ENCODE measurements at places on chromosomes 5 and 9.

DNA sequence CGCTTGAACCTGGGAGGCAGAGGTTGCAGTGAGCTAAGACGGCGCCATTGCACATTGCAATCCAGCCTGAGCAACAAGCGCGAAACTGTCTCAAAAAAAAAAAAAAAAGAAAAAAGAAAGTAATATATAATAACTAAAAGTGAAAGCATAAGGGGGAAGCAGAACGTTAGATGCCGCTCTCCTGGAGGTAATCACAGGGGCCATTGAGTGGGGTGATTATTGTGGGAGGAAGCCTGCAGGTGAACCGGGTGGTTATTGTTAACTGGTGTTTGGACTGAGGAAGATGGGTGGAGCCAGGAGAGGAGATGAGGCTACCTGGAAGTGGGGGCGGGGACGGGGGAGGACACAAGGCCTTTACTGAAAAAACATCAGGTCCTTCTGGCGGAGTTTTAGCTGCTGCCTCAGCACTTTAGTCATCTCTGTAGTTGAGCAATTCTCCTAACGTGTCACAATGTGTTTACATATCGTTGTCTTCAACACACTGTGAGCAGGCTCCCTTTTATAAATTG, 5.3 kb upstream of the TJP2 start:
- no peaks in the 10 kb centered on the region for H3K36me3 ChIP-seq
- peaks cover 4% of the 10 kb centered on the region for H3K4me1 ChIP-seq
- no peak overlapping the region for H3K4me3 ChIP-seq
- DNase-seq, result no peak

DNA sequence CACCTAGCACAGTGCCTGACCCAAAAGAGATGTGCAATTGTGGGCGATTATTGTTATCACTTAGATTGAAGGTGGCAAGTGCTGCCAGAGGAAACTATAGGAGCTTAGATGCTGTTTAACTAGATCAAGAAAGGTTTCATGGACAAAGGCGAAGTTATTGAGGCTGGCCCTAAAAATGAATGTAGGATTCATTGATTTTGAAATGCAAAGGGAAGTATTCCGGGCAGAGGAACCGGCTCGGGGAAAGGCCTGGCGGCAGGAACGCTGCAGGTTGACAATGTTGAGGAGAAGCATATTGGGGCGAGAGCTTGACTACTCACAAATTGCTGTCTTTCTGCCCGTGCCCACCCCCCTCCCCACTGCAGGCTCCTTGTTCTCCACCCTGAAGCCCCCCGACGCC, 37.4 kb upstream of the TTC1 start:
- no peak overlapping the region for H3K27ac ChIP-seq
- peaks cover 9% of the 10 kb centered on the region for H3K4me1 ChIP-seq
- H3K36me3 ChIP-seq, result no peaks in the 10 kb centered on the region

- DNase-seq, result no peak
- H3K27ac ChIP-seq, result no peak overlapping the region
- no peak overlapping the region for H3K4me3 ChIP-seq
- H3K4me1 ChIP-seq, result no peaks in the 10 kb centered on the region
Observed at GRCh38 chr5:169201597-169201996, 99.3 kb downstream of the SLIT3 start.

- no peaks in the 10 kb centered on the region for H3K4me1 ChIP-seq
- no peak overlapping the region for H3K4me3 ChIP-seq
- DNase-seq, result no peak
- H3K27ac ChIP-seq, result no peak overlapping the region
- no peaks in the 10 kb centered on the region for H3K36me3 ChIP-seq
- no peaks in the 10 kb centered on the region for H3K27me3 ChIP-seq
Observed at GRCh38 chr5:52674815-52675545, 112.7 kb upstream of the ITGA1 start.

DNA sequence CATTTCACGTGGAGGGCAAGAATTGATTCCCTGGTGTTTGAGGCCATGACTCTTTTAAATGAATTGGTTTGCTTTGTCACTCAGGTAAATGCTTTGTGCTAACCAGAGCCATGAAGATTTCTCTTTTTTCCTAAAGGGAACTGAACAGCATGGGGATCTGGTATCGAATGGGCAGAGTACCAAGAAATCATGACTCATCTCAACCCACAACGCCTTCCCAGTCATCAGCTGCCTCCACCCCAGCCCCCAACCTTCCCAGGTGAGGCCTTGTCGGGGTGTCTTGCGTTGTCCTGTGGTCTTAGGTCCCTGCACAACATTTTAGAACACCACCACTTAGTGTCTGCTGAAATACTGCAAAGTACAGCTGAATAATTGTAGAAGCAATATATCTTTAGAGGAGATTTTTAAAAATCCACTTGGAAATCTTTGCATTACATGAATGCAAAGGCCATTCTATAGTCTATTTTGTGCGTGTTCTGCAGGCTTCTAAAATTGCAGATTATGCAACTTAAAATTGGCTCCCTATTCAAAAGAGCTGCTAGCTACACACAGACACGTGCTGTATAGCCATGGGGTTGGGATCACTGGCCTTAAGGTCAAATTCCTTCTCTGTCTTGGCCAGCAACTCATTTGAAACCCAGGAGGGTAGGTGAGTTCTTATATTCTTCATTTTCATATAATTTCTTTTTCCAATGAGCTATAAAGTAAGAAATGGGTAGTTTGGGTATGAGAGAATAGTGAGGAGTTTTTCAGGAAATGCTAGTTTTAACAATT, 69.0 kb downstream of the MVB12B start:
- no peak overlapping the region for H3K4me3 ChIP-seq
- H3K36me3 ChIP-seq, result peaks cover 73% of the 10 kb centered on the region
- peaks cover 51% of the 10 kb centered on the region for H3K4me1 ChIP-seq
- no peak overlapping the region for H3K27ac ChIP-seq

DNA sequence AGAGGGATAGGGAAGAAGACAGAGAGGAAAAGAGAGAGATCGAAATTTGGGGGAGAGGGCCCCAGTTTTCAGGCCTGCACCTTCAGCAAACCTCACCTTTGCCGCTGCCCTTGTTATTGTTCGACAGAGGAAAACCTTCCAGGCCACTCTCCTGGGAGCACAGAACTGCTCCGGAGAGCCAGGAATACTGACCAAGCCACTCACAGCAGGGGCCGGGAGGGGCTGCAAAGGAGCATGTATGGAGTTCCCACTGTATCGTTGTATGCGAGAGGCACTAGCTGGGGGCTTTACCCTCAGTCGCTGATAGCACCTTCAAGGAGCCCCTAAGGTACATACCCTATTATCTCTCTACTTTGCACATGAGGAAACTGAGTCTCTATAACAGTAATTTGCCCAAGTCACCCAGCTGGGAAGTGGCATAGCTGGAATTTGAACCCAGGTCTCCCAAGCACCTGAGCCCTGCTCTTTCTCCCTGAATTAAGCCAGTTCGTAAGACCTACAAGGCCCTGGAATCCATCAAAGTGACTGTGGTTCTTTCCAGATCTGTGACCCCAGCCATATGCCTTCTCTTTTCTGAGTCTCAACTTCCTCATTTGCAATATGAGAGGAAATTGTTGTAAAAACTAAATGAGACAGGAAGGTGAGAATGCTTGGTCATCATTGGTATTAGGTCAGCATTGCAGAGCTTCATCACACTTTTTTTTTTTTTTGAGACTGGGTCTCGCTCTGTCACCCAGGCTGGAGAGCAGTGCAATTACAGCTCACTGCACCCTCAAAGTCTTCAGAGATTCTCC, 21.0 kb upstream of the FOXE1 start:
- H3K4me3 ChIP-seq, result no peak overlapping the region
- no peaks in the 10 kb centered on the region for H3K36me3 ChIP-seq
- peaks cover 5% of the 10 kb centered on the region for H3K27me3 ChIP-seq
- no peak overlapping the region for H3K27ac ChIP-seq
- DNase-seq, result no peak
- peaks cover 7% of the 10 kb centered on the region for H3K4me1 ChIP-seq

GRCh38 chr9:101628173-101628572, 33.4 kb upstream of the PPP3R2 start:
- no peak overlapping the region for H3K4me3 ChIP-seq
- no peaks in the 10 kb centered on the region for H3K27me3 ChIP-seq
- H3K4me1 ChIP-seq, result no peaks in the 10 kb centered on the region
- H3K36me3 ChIP-seq, result no peaks in the 10 kb centered on the region
- no peak overlapping the region for H3K27ac ChIP-seq

DNA sequence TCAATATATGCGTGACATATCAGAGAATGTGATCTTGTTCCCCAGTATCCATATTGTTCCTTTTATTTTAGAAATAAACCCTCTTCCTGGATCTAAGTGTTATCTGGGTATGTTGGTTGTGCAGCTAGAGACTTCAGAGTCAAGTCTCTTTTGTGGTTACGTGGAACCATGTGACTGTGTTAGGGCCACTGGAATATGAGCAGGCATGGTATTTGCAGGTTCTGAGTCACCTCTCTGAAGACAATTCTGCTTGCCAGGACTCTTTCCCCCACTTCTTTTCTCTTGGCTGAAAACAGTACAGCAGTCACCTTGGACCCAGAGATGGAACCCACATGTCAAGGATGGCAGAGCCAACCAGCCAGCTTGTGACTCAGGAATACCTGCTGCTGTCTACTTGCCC, 59.7 kb downstream of the ATP10B start:
- DNase-seq, result no peak
- H3K27ac ChIP-seq, result no peak overlapping the region
- no peaks in the 10 kb centered on the region for H3K27me3 ChIP-seq
- no peak overlapping the region for H3K4me3 ChIP-seq

GRCh38 chr9:698276-698675, 143.2 kb upstream of the DMRT1 start:
- H3K4me3 ChIP-seq, result no peak overlapping the region
- DNase-seq, result no peak
- peak overlapping the region; percentile 16 for H3K27ac ChIP-seq
- H3K36me3 ChIP-seq, result no peaks in the 10 kb centered on the region
- H3K4me1 ChIP-seq, result peaks cover 45% of the 10 kb centered on the region
- H3K27me3 ChIP-seq, result no peaks in the 10 kb centered on the region

DNA sequence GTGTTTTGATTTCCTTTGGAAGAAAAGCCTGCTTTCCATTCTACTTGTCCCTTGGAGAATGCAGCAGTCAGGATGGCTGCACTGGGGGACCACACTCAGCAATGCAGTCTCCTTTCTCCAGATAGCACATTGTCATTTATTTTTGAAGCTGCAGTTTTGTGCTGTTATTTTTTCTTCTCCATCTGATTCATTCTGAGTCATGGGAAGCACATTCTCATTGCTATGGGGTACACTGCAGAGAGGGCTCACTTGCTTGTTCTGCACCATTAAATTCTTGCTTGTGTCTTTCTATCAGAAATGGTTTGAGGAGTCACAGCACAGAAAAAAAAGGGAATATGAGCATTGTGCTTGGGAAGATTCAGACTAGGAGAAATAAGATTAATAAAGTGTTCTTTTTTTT, 39.7 kb upstream of the POC5 start:
- H3K4me3 ChIP-seq, result no peak overlapping the region

DNA sequence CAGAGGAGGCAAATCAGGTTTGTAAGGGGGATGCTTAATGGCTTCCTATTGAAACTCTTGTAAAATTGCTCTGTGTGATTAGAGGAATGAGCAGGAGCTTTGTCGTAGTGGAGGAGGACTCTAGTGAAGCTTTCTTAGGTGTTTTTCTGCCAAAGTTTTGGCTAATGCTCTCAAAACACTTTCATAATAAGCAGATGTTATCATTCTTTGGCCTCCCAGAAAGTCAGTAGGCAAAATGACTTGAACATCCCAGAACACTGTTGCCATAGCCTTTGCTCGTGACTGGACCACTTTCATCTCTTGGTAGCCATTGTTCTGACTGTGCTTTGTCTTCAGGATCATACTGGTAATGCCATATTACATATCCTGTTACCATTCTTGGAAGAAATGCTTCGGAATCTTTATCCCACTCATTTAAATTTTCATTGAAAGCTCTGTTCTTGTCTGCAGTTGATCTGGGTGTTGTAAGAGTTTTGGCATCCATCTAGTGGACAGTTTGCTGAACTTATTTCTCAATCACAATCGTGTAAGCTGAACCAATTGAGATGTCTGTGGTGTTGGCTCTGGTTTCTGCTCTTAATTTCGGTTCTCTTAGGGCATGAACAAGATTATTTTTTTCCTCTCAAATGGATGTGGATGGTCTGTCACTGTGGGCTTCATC, 187.6 kb downstream of the COMMD10 start:
- H3K27ac ChIP-seq, result no peak overlapping the region
- H3K27me3 ChIP-seq, result no peaks in the 10 kb centered on the region
- no peaks in the 10 kb centered on the region for H3K36me3 ChIP-seq
- no peak for DNase-seq
- no peaks in the 10 kb centered on the region for H3K4me1 ChIP-seq

DNA sequence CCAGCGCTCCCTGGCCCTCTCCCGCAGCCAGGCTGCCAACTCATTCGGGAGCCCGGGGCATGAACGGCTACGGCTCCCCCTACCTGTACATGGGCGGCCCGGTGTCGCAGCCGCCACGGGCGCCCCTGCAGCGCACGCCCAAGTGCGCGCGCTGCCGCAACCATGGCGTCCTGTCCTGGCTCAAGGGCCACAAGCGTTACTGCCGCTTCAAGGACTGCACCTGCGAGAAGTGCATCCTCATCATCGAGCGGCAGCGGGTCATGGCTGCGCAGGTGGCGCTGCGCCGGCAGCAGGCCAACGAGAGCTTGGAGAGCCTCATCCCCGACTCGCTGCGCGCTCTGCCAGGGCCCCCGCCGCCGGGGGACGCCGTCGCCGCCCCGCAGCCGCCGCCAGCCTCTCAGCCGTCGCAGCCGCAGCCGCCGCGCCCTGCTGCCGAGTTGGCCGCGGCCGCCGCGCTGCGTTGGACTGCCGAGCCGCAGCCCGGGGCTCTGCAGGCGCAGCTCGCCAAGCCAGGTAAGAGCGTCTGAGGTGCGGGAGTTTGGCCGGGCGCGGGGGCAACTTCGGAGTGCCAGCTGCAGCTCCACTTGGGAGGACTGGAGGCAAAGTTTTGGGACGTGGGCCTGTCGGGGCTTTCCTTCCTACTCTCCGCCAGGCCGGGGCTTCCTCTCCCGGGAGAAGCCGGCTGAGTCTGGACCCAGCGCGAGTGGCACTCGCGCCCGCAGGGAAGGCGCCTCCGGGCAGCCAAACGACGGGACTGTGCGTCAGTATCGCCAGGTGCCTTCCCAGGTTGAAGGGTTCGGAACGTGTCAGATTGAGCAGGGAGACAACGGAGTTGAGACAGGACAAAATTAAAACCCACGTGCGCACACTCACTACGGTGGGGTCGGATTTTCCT, 735 bp downstream of the DMRT3 start:
- H3K4me3 ChIP-seq, result no peak overlapping the region
- no peak for DNase-seq
- peaks cover 96% of the 10 kb centered on the region for H3K27me3 ChIP-seq

DNA sequence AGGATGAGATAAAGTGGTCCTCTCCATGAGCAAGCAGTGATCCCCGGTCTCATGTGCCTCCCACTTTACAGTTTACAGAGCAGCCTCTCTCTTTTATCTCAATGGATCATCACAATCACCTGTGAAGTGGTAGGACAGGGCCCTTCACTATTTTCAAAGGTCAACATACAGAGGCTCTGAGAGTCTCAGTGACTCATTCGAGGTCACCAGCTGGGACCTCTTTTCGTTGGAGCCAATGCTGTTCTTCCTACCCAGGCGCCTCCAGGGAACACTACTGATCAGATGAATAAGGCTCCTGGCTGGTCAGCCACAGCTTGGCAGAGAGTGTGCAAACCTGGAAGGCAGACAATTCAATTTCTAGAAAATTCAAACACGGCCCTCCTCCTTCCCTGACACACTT, 16.6 kb downstream of the GGTA1 start:
- H3K36me3 ChIP-seq, result no peaks in the 10 kb centered on the region
- peaks cover 20% of the 10 kb centered on the region for H3K4me1 ChIP-seq
- DNase-seq, result no peak
- no peak overlapping the region for H3K4me3 ChIP-seq
- H3K27ac ChIP-seq, result no peak overlapping the region

- peaks cover 30% of the 10 kb centered on the region for H3K36me3 ChIP-seq
- H3K27ac ChIP-seq, result no peak overlapping the region
- H3K4me3 ChIP-seq, result no peak overlapping the region
- no peaks in the 10 kb centered on the region for H3K4me1 ChIP-seq
- DNase-seq, result no peak
- no peaks in the 10 kb centered on the region for H3K27me3 ChIP-seq
Observed at GRCh38 chr5:154868702-154869101, 10.3 kb downstream of the CNOT8 start.
